ENCODE measurements at places on chromosomes 1 and 21. TPM values are rescaled to one million over a fixed set of nuclear protein-coding genes. Genes with fewer than 3 reads are reported as not detected.

DNA sequence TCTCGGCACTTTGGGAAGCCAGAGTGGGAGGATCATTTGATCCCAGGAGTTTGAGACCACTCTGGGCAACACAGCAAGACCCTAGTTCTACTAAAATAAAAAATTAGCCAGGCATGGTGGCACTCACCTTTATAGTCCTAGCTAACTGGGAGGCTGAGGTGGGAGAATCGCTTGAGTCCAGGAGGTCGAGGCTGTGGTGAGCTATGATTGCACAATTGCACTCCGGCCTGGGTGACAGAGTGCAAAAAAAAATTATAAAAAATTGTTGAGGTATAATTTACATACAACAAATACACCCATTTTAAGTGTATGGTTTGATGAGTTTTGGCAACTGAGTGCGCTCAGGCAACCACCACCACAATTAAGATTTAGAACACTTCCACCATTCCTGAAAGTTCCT lies 108.5 kb upstream of the GADD45A start:
- DNase-seq: no peak

- no peak for DNase-seq
Observed at GRCh38 chr1:13983393-13983792, 283.4 kb downstream of the PRDM2 start.

DNA sequence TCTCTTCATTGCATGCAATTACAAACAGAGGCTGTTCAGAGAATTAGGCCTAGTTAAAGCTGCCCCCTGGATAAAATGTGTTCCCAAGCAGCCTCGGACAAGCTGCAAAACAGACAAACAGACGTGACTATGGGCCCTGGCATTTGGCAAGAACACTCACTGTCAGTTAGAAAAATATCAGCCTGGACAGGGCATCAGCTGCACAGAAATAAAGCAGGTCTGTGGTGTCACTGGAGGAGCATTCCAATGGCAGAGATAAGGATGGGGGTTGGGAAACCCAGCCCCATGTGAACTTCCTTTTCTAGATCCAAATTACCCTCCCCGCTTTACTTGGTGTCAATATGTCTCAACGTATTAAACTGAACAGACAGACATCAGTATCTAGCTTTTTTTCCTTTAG lies 177.1 kb downstream of the GPATCH2 start:
- no peak for DNase-seq

GRCh38 chr1:201506557-201507359 lies at the start of gene CSRP1:
Gene CSRP1 (minus strand): TSS chr1:201507123. CDS start chr1:201496303, 10,820 bp downstream.
- peak; percentile 74 for DNase-seq

- DNase-seq: no peak
Observed at GRCh38 chr1:80533775-80534334, 1266.9 kb upstream of the ADGRL2 start.

- DNase-seq: peak; percentile 59
Observed at GRCh38 chr1:41963636-41964035, 44.9 kb upstream of the HIVEP3 start.

GRCh38 chr1:184299406-184299790 lies 87.4 kb upstream of the C1orf21 start:
- peak; percentile 94 for DNase-seq

DNA sequence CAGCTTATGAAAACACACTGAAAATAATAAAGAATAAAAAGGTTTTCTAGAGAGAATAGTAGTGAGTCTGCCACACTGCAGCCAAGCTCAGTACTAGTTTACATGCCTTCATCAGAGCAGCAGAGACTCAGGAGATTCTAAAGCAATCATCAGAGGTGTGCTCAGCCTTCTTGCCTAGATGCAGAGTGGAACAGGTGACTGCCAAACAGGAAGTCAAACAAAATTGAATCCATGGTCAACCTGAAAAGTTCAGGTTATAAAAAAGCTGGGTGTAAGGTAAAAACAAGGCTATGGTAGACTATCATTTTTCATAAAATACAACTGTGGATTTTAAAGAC lies 165.3 kb upstream of the C1orf105 start:
- no peak for DNase-seq

DNA sequence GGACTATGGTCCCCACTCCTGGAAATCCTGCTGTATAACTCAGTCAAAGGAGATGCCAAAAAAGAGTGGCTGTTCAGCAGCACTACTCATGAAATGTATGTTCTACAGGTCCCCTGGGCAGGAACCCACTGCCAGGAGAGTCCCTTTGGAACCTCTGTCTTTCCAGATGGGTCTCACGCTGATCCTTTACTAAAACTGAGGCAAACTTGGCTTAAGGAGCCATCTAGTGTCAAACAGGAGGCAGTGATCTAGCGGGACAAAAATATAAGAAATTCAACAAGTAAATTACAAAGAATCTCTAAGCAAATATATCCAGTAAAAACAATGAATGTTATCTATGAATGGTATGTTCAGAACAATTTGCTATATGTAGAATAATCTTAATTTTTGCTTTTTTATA lies 80.5 kb upstream of the PRMT6 start:
- DNase-seq: no peak

DNA sequence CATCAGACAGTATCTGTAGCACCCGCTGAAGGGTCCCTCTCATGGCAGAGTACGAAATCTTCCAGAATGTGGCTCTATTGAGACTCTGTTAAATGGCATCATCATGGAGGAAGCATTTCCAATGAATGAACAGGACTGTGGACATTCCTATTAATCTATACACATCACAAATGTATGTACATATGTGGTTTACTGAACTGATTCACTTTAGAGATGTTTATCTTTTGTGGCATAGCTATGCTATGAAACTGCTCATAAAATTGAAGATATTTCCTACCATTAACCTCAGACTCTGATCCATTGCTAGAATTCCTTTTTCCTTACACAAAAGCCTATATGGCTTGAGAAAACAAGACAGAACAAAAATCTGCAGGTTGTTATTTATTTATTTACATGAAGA lies 259.6 kb upstream of the RRP15 start:
- DNase-seq: no peak

DNA sequence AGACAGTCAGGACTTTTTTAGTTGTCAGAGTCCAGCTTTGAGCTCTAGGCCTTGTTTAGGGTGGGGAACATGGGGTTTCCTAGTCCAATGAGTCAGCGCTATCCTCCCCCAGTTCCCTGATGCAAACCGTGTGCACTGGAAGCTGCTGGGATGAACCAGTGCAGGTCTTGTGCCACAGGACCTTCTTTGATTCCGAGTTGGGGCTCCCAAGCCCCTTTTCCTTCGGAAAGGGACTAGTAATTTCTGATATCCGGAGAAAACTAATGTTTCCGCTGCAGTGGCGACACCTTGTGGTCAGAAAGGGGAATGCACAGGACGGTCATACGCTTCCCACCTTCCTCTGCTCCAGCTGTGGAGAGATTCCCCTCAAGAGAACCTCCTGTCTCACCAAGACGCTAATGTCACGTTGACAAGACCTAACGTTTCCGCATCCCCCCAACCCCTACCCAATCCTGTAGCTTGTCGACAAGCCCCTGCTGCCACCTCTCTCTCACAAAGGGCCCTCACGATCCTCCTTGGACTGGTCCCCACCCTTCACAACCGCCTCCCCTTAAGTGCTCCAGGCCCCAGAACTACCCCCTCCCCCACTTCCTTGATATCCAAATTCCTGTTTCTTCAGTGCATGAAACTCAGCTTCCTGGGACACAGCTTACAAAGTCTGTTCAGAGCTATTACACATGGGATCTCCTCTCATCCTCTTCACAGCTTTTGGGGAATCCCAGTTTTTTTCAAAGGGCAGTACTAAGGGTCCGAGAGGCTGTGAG lies 30.9 kb downstream of the GPA33 start:
- peak; percentile 76 for DNase-seq

DNA sequence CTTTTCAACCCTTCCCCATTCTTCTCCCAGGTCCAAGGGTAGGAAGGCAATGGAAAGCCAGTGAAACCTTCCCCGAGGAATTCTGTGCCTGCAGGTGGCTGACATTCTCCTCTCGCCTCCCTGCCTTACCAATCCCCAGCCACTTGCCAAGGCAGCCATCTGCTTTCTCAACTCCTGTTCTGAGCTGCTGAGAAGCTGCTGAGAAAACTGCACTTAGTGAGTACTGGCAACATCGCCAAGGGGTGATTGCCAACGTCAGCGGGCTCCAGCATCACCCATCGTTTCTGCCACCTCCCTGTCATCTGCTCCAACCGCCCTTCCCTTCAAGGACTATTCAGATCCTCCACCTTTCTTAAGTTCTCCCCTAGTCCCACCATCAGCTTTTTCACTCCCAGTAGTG lies 106.0 kb downstream of the PTPRU start:
- no peak for DNase-seq

DNA sequence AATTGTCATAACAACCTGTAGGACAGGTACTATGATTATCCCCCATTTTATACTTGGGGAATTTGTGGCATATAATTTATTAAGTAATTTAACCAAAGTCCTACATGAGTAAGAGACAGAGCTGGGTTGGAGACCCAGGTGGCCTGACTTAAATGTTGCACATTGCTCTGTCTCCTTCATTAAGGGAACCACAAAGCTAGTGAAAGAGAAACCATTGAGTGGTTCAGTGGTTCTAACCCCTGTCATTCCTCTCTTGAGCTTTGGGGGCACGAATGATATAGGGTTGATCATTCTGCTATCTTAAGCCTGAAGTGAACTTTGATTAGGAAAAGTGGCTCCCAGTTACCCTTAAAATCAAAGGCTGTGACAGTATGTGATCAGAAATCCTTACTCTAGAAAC lies 5.3 kb upstream of the MAP3K7CL start:
- DNase-seq: no peak

The IL19 gene
- total RNA-seq: not detected

The CD5L gene
- not detected for total RNA-seq

The BGLAP gene
- not detected for total RNA-seq

The GJA4 gene
- not detected for total RNA-seq

The CRP gene
- total RNA-seq: not detected

The KCNJ10 gene
- not detected for total RNA-seq

The TNFRSF4 gene
- total RNA-seq: 0.65 TPM

The C1QC gene
- not detected for total RNA-seq

All from fibroblast of the aortic adventitia (primary cell).